ENCODE measurements at places on chromosomes 3 and 15. TPM values are rescaled to one million over a fixed set of nuclear protein-coding genes. Genes with fewer than 3 reads are reported as not detected.

DNA sequence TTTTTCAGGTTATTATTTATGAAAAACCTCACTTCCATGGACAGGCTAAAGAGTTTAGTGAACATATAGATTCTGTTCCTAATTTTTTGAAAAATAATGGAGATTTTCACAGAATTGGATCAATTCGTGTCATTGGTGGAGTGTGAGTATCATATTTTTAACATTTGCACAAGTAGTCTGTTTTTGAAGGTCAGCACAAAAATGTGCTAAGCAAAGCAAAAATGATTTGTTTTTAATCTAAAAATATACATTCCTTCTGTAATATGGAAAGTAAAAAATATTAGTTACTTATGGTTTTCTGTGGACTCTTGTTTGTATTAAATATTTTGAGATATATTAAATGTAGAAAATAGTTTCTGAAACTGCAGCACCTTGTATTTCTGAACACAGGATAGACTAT, 71.0 kb downstream of the CRYBG3 start:
- no peaks in the 10 kb centered on the region for H3K4me1 ChIP-seq
- H3K27ac ChIP-seq = no peak overlapping the region
- peaks cover 70% of the 10 kb centered on the region for H3K36me3 ChIP-seq
- no peak for ATAC-seq
- no peak overlapping the region for H3K4me3 ChIP-seq

GRCh38 chr3:28745436-28745835, 396.8 kb upstream of the AZI2 start:
- no peaks in the 10 kb centered on the region for H3K27me3 ChIP-seq
- ATAC-seq = no peak
- H3K4me1 ChIP-seq = no peaks in the 10 kb centered on the region
- H3K4me3 ChIP-seq = no peak overlapping the region
- H3K36me3 ChIP-seq = no peaks in the 10 kb centered on the region
- no peak overlapping the region for H3K27ac ChIP-seq

DNA sequence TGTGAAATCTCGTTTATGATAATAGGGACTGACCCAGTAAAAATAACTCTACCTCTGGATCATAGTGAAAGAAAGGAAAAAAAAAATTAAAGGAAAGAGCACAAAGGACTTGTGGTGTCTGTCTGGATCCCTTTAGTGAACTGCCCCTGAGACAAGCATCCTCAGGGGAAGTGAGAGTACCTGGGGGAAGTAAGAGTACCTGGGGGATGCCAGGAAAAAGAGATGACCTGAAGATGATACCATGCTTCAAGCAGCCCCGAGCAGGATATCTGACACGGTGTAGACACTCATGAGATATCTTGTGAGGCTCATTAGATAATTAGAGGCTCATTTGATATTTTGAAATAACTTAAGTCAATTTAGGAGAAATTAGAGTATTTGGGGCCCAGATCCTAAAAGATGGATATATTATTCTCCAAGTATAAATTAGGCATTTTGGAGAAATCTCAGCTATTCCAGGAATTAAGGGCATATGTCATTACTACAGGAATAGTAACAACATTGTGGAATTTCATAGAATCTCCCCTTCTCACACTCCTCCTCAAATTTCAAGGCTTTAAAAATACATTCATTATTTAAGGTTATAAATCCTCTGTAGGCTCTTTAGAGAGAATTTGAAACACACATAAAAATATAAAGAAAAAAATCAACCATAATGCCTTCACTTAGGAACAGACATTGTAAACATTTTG, 36.3 kb upstream of the PSMD6 start:
- H3K4me3 ChIP-seq = no peak overlapping the region
- no peaks in the 10 kb centered on the region for H3K27me3 ChIP-seq
- ATAC-seq = no peak
- no peaks in the 10 kb centered on the region for H3K36me3 ChIP-seq

GRCh38 chr3:134359121-134360010, 14.9 kb downstream of the AMOTL2 start:
- H3K4me1 ChIP-seq = peaks cover 73% of the 10 kb centered on the region
- H3K27ac ChIP-seq = peak overlapping the region; percentile 99
- peaks cover 5% of the 10 kb centered on the region for H3K36me3 ChIP-seq

DNA sequence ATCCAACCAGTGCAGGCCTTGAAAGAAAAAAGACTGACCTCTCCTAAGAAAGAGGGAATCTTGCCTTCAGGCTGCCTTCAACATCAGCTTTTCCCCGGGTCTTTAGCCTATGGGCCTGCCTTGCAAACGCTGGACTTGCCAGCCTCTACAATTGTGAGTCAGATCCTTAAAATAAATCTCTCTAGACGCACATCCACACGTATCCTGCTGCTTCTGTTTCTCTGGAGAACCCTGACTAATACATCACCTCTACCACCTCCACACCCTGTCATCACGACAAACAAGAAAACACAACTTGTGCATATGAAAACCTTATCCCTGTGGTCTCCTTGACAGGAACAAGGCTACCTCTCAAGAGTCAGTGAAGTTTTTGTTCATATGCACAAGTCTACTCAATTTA, 11.8 kb downstream of the CYFIP1 start:
- H3K27me3 ChIP-seq = no peaks in the 10 kb centered on the region
- no peak overlapping the region for H3K4me3 ChIP-seq
- no peaks in the 10 kb centered on the region for H3K36me3 ChIP-seq
- H3K4me1 ChIP-seq = peaks cover 39% of the 10 kb centered on the region
- H3K27ac ChIP-seq = no peak overlapping the region
- no peak for ATAC-seq

DNA sequence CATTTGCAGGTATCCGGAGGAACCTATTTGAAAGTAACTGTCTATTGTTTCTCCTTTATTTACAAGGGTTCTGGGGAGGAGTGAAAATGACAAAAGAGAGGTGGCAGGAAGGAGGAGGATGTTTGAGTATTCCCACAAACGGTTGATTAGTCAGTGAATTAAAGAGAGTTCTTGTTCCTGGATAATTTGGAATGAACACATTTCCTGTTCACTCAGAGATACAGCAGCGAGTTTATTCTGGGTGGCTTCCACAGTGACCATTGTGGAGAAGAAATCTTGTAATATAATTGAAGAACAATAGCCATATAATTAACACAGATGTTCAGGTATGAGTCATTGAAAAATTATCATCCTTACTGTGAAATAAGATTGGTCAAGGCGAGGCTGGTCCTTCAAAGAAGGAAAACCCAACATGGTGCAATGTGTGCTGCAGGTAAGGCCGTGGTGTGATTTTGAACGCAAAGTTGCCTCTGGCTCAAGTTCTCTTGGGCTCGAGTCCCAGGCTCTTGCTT, 77.3 kb downstream of the NFKBIZ start:
- no peak overlapping the region for H3K4me3 ChIP-seq
- no peaks in the 10 kb centered on the region for H3K4me1 ChIP-seq
- H3K27me3 ChIP-seq = no peaks in the 10 kb centered on the region
- no peaks in the 10 kb centered on the region for H3K36me3 ChIP-seq
- H3K27ac ChIP-seq = no peak overlapping the region

- H3K27ac ChIP-seq = no peak overlapping the region
- H3K27me3 ChIP-seq = no peaks in the 10 kb centered on the region
- H3K36me3 ChIP-seq = no peaks in the 10 kb centered on the region
- H3K4me3 ChIP-seq = no peak overlapping the region
- peaks cover 22% of the 10 kb centered on the region for H3K4me1 ChIP-seq
- ATAC-seq = no peak
Observed at GRCh38 chr3:45954306-45954705, 11.0 kb downstream of the CXCR6 start.

DNA sequence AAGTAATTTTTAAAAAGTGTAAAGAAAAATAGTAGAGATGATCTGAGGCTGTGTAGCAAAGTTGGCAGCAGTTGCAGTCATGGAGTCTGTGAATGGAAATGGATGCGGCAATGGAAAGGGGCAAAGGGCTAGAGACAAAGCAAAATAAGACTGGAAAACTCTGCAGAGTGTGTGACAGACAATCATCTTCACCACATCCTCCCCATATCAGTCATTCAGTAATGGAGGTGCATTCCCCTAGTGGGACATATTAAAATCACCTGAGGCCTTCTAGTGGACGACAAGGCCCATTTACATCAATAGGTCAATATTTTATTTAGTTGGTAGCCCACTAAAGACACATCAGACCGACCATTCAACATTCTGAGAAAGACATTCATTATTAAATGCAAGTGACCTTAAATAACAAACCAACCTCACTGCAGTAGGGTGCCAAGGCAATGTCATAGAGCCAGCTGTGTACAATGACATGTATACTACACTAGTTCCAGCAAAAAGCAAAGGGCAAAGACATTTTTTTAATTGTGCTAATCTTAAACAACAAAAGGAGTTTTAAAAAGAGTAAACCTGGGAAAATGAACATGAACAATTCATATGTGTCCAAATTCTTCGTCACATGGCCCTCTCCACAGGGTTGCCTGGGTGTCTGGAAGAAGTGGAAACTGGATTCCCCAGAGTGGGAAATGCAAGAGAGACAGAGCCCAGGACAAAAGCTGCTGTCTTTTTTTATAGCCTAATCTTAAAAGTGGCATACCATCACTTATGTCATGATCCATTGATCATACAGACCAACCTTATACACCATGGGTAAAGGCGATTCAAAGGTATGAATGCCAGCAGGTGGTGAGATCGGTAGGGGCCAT, 15.6 kb upstream of the RAP2B start:
- H3K27me3 ChIP-seq = no peaks in the 10 kb centered on the region
- H3K4me1 ChIP-seq = no peaks in the 10 kb centered on the region
- H3K4me3 ChIP-seq = no peak overlapping the region
- H3K27ac ChIP-seq = no peak overlapping the region

DNA sequence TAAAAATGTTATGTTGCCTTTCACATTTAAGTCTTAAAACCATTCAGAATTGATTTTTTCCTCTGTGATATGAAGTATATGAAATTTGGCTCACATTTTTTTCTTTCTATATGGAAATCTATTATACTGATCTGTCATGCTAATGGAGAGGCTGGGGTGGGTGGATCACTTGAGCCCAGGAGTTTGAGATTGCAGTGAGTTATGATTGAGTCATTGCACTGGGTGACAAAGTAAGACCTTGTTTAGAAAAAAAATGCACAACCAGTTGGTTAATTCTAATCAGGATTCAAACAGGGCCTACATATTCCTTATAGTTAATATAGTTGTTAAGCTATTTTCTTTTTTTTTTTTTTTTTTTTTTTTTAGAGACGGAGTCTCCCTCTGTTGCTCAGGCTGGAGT, 230.5 kb downstream of the MFSD1 start:
- no peaks in the 10 kb centered on the region for H3K27me3 ChIP-seq
- ATAC-seq = no peak
- H3K36me3 ChIP-seq = no peaks in the 10 kb centered on the region

- H3K27ac ChIP-seq = no peak overlapping the region
- no peaks in the 10 kb centered on the region for H3K27me3 ChIP-seq
- H3K4me1 ChIP-seq = no peaks in the 10 kb centered on the region
- no peaks in the 10 kb centered on the region for H3K36me3 ChIP-seq
- no peak for ATAC-seq
Observed at GRCh38 chr3:12638105-12638504, 25.8 kb downstream of the RAF1 start.

GRCh38 chr3:37144806-37145205, 29.6 kb downstream of the LRRFIP2 start:
- peaks cover 40% of the 10 kb centered on the region for H3K36me3 ChIP-seq
- no peaks in the 10 kb centered on the region for H3K27me3 ChIP-seq
- no peak for ATAC-seq

CCDC32 gene
- total RNA-seq = 38.9 TPM

NOX5 gene
- total RNA-seq = not detected

TBCCD1 gene
- 12.0 TPM for total RNA-seq

ALS2CL gene
- total RNA-seq = 9.5 TPM

FBXO40 gene
- 0.16 TPM for total RNA-seq

UCN2 gene
- total RNA-seq = not detected

GPR87 gene
- total RNA-seq = not detected

GPR149 gene
- not detected for total RNA-seq

NRROS gene
- 8.0 TPM for total RNA-seq

ROPN1B gene
- not detected for total RNA-seq

MESP2 gene
- not detected for total RNA-seq

CLSTN2 gene
- total RNA-seq = 9.7 TPM

All from gastroesophageal sphincter (tissue), 4 donors.